ENCODE measurements at places on chromosomes 2 and 18. TPM values are rescaled to one million over a fixed set of nuclear protein-coding genes. Genes with fewer than 3 reads are reported as not detected.

Gene GATA6
- total RNA-seq: 37.7 TPM

GRCh38 chr2:179876266-179876665 lies 14.9 kb upstream of the ZNF385B start:
- DNase-seq: no peak

Gene ELOA2
- total RNA-seq: not detected

Gene NR4A2
- 0.37 TPM for total RNA-seq

DNA sequence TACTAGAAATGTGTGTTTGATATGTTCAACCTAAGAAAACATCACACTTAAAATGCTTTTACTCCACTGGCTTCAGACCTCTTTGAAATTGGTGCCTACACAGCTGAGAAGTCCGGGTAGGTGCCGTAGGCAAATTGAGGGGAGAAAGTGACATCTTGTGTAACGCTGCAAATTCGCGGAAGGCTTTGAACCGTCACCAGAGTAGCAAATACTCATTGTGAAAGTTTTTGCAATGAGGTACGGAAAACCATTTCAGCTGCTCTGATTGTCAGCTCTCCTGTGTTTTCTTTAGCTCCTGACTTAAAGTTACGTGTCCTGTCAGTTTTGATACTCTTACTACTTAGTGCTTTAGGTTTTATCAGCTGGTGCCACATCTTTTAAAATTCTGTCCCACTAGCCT lies 224.5 kb downstream of the FAM210A start:
- no peak for DNase-seq

DNA sequence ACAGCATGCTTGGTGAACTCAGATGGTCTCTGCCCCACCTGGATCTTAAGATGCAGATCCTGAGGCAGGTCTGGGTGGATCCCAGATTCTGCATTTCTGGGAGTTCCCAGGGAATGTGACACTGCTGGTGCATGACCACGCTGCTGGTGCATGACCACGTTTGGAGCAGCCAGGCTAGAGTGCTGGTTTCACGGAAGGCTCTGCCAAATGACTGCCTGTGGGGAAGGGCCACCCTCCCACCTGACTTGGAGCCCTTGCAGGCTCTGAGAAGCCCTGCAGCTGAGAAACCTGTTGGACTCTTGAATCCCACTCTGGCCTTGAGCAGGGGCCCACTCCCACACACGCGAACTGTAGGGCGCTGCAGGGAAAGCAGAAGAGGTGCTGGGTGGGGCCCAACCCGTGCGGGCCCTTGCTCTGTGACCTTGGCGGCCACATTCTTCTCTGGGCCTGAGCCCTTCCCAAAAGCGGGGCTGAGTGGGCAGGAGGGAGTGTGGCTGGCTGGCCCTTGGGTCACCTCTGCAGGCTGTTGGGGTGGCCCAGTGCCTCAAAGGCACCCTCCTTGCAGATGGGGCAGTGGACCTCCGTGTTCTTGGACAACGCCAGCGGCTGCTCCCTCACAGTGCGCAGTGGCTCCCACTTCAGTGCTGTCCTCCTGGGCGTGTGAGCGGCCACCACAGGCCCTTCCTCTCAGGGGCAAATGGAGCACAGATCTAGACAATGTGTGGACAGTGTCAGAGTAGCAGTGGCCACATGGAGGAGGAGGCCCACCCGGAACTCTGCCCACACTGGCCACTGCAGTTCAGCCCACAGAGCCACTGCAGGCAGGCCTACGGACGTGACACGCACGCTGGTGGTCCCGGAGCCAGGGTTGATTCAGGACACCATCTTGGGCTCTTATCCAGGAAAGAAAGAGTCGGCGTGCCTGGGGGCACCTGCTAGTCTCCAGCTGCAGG lies 7.9 kb downstream of the ERFE start:
- peak; percentile 47 for DNase-seq

DNA sequence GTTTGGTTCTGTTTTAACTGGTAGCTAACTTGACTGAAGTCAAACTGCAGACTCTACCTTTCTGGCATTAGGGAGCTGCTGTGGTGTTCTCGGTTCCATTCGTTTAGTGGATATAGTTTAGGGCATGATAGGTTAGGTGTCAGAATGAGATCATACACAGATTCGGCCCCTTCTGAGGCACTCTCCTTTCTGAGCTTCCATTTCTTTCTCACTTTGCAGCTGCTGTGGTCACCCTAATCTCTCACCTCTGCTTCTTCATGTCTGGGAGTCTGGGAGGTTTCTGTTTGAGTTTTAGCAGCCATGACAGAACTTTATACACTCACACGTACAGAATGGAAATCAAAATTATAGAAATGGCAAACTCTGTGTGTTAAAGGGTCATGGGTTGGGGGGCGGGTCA lies 122.8 kb downstream of the ATP9B start:
- no peak for DNase-seq

DNA sequence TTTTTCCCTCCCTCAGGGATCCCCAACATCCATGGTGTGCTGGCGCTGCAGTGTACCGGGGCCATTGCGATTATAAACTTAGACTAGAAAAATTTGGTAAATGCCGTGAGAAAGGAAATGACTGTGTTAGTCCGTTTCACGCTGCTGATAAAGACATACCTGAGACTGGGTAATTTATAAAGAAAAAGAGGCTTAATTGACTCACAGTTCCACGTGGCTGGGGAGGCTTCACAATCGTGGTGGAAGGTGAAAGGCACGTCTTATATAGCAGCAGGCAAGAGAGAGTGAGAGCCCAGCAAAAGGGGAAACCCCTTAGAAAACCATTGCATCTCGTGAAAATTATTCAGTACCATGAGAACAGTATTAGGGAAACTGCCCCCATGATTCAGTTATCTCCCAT lies 44.3 kb downstream of the NTSR2 start:
- DNase-seq: no peak

Gene CDCA7
- total RNA-seq: 83.8 TPM

Gene CAPN14
- total RNA-seq: 0.17 TPM

GRCh38 chr2:170224692-170225294 lies 46.8 kb downstream of the MYO3B start:
- DNase-seq: no peak

Gene GAREM2
- total RNA-seq: 7.2 TPM

Gene GREB1L
- not detected for total RNA-seq

DNA sequence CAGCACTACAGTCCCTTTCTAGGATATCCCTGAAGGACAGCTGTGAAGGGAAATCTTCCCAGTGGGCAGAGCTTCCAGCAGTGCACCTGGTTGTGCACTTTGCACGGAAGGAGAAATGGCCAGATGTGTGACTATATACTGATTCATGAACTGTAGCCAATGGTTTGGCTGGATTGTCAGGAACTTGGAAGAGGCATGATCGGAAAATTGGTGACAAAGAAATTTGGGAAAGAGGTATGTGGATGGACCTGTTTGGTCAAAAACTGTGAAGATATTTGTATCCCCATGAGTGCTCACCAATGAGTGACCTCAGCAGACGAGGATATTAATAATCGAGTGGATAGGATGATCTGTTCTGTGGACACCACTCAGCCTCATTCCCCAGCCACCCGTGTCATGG lies 582.2 kb downstream of the CPS1 start:
- no peak for DNase-seq

Gene SPR
- total RNA-seq: 8.0 TPM

Data from H7 (cell line).